Chondrocyte (in vitro differentiated cells): ENCODE measurements at places on chromosomes 5 and 9. TPM values are rescaled to one million over a fixed set of nuclear protein-coding genes. Genes with fewer than 3 reads are reported as not detected.

DNA sequence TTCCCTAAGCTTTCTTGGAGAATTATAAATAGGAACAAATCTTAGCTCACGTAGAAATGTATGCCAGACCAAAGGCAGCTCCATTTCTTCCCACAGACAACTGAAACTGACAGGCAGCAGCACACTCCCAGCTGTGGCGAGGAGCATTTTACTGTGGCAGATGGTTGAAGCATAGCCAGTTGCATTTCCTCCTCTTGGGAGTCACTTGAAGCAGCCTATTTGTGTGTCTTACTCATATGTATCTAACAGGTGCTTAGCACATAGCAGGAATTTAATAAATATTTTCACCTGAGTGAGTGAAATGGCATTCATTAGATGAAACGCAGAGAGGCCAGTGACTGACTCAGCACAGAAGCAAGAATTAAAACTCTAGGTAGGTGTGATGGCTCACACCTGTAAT lies 12.3 kb upstream of the MTMR12 start:
- peaks cover 12% of the 10 kb centered on the region for H3K4me1 ChIP-seq
- H3K27ac ChIP-seq: peak overlapping the region; percentile 86
- no peak for DNase-seq
- peak overlapping the region; percentile 52 for H3K4me3 ChIP-seq
- no peaks in the 10 kb centered on the region for H3K27me3 ChIP-seq
- peaks cover 5% of the 10 kb centered on the region for H3K36me3 ChIP-seq

GRCh38 chr5:142516732-142517131 lies 169.2 kb downstream of the FGF1 start:
- no peak for DNase-seq
- H3K4me1 ChIP-seq: peaks cover 13% of the 10 kb centered on the region
- no peaks in the 10 kb centered on the region for H3K27me3 ChIP-seq
- no peak overlapping the region for H3K27ac ChIP-seq

DNA sequence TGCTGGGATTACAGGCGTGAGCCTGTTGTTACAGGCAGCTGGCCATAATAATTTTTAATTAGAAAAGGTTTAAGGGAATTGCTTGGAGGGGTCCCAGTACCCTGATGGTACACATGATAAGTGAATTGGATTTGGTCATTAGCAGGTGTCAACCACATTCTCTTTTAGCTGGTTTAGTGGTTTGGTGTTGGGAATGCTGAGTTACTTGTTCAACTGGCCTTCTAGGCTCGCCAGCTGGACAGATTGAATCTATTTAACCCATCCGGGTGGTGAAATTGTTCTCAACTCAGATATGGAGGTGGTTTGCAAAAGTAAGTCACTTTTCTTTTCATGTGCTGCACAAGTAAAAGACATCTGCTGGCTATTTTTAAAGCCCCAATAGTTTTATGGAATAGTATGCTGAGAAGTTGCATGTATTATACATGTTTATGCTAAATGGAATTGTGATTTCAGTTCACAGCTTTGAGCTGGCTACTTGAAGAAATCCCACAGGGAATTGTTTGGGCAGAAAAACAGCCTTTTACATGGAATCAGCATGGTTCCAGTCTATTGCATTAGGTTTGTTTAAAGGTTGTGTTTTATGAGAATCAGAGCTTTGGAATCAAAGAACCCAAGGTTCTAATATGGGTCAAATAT lies 149.8 kb upstream of the SLC28A3 start:
- no peak overlapping the region for H3K27ac ChIP-seq
- no peaks in the 10 kb centered on the region for H3K4me1 ChIP-seq
- peaks cover 2% of the 10 kb centered on the region for H3K27me3 ChIP-seq
- DNase-seq: no peak
- no peak overlapping the region for H3K4me3 ChIP-seq

GRCh38 chr9:82201196-82201595 lies 212.6 kb downstream of the SPATA31D1 start:
- H3K4me3 ChIP-seq: no peak overlapping the region
- no peak overlapping the region for H3K27ac ChIP-seq
- H3K27me3 ChIP-seq: peaks cover 5% of the 10 kb centered on the region
- DNase-seq: no peak
- H3K4me1 ChIP-seq: no peaks in the 10 kb centered on the region

DNA sequence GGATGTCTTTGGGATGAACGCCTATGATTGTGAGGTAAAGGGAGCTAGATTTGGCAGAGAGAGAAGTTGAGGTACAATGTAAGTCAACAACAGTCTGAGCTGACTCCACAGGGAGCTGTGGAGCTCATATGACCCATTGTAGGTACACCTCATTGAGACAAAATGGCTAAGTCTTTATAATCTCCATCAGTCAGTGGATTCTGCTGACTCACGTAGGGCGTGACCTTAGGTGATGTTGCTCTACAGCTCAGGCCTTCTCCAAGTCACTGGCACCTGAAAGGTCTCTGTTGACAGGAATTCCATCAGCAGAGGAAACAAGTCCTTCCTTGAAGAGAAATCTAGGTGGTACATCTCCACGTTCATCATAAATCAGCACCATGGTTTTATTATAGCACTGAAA lies 118.2 kb upstream of the PRR16 start:
- no peak for DNase-seq
- H3K4me3 ChIP-seq: no peak overlapping the region
- no peaks in the 10 kb centered on the region for H3K4me1 ChIP-seq
- H3K27me3 ChIP-seq: peaks cover 9% of the 10 kb centered on the region
- no peak overlapping the region for H3K27ac ChIP-seq
- peaks cover 4% of the 10 kb centered on the region for H3K36me3 ChIP-seq

GRCh38 chr9:126563556-126563955 lies 50.2 kb upstream of the LMX1B start:
- DNase-seq: no peak
- peaks cover 4% of the 10 kb centered on the region for H3K36me3 ChIP-seq
- H3K4me1 ChIP-seq: no peaks in the 10 kb centered on the region
- H3K27me3 ChIP-seq: peaks cover 60% of the 10 kb centered on the region
- no peak overlapping the region for H3K27ac ChIP-seq
- no peak overlapping the region for H3K4me3 ChIP-seq

- H3K27ac ChIP-seq: no peak overlapping the region
- H3K36me3 ChIP-seq: no peaks in the 10 kb centered on the region
- H3K4me3 ChIP-seq: no peak overlapping the region
- H3K4me1 ChIP-seq: no peaks in the 10 kb centered on the region
- no peaks in the 10 kb centered on the region for H3K27me3 ChIP-seq
These were observed 208.3 kb downstream of the ATP10B start for GRCh38 chr5:160643616-160644240.

- peaks cover 5% of the 10 kb centered on the region for H3K36me3 ChIP-seq
- no peak overlapping the region for H3K27ac ChIP-seq
- peaks cover 60% of the 10 kb centered on the region for H3K4me1 ChIP-seq
- no peak for DNase-seq
These were observed 188.4 kb downstream of the PCSK1 start for GRCh38 chr5:96244696-96245095.

The LCN12 gene
- total RNA-seq: 0.51 to 0.60 TPM in 2 of 3 replicates, not detected in the other

- H3K27me3 ChIP-seq: no peaks in the 10 kb centered on the region
- no peak overlapping the region for H3K4me3 ChIP-seq
- no peak for DNase-seq
These were observed 527.8 kb upstream of the ZNF608 start for GRCh38 chr5:125274211-125274610.

- no peak for DNase-seq
- H3K4me1 ChIP-seq: peaks cover 5% of the 10 kb centered on the region
- H3K36me3 ChIP-seq: peaks cover 47% of the 10 kb centered on the region
These were observed 51.8 kb downstream of the AMBP start for GRCh38 chr9:114026335-114026734.

The DBH gene
- total RNA-seq: not detected in 3 replicates

- DNase-seq: no peak
- H3K4me1 ChIP-seq: peaks cover 7% of the 10 kb centered on the region
- no peak overlapping the region for H3K27ac ChIP-seq
- peaks cover 2% of the 10 kb centered on the region for H3K36me3 ChIP-seq
These were observed 13.7 kb downstream of the NOTCH1 start for GRCh38 chr9:136531904-136532798.

The SGCD gene
- total RNA-seq: 8.1 to 27.7 TPM (median 8.4 TPM) in 3 replicates

The FSD1L gene
- total RNA-seq: 5.6 to 8.0 TPM (median 5.7 TPM) in 3 replicates

The GZMA gene
- total RNA-seq: not detected in 3 replicates

DNA sequence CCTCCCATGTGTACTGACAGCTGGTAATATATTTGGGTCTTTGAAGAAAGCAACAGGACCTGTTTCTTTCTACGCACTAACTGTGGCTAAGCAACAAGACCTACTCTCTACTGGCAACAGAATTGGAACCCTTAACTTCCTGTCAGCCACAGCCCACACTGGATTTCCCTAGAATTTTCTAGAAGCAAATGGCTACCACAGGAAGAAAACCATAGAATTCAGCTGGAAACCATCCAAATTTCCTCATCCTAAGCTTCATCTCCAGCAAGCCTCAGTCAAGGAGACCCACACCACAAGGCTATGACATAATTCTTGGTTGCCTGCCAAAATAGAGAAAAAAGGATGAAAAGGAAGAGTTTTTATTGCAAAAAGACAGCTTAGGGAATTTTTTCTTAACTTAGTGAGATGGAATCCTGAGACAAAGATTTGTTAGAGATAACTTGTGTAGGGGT lies 171.8 kb upstream of the TNC start:
- DNase-seq: no peak
- H3K36me3 ChIP-seq: no peaks in the 10 kb centered on the region
- peaks cover 42% of the 10 kb centered on the region for H3K4me1 ChIP-seq
- H3K4me3 ChIP-seq: no peak overlapping the region
